ENCODE measurements at places on chromosomes 5 and 9. TPM values are rescaled to one million over a fixed set of nuclear protein-coding genes. Genes with fewer than 3 reads are reported as not detected.
A peak's percentile ranks its signal among the peaks of the same experiment; 100 is the strongest.

Gene ECSCR
- total RNA-seq: 0.63 TPM

Gene PCDHGC4
- total RNA-seq: not detected

GRCh38 chr9:108787690-108788048 is 68.1 kb downstream of the ACTL7B start:
- DNase-seq: no peak

GRCh38 chr5:142640316-142641005 is 45.4 kb downstream of the FGF1 start:
- no peak for DNase-seq

DNA sequence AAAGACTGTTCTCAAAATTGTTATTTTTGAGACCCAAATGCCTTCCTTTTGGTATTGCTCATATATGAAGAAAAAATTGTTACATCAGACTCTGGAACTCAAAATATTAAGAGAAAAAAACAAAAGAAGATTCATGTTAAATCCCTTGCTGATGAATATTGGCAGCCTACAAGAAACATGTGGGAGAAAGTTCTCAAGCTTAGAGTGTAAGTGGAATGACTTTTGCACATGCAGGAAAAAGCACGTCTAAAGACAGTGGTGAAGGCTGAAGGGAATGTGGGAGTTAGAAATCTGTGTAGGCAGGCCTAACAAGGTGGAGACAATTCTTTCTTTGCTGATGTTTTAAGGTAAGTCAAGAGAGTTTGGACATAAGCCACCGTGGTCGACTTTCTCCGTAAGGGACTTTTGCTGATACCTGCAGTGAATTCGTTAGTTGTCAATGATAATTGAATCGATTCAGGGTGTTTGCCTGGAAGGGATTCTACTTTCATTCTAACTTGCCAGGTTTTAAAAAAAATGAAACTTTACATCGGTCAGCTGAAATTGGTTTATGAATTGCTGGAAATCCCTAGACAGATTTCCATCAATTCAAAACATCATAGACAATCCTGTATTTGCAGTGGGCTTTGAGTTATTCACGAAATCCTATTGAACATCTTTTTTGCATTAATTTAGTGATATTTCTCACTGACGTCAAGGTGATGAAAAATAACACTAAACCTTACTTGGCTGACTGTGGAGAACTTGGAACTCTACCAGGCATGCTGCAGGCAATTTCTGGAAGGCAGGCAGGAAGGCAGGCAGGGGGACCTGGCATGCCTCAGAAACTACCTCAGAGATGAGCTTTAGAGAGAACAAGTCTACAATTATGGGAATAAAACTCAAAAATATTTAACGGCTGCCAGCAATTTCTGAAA is 359.1 kb upstream of the ADAMTSL1 start:
- no peak for DNase-seq

Gene PHF24
- not detected for total RNA-seq

GRCh38 chr5:154286557-154286956 is 96.0 kb downstream of the GALNT10 start:
- no peak for DNase-seq

GRCh38 chr5:78644741-78645300 is 3.8 kb downstream of the LHFPL2 start:
- no peak for DNase-seq

DNA sequence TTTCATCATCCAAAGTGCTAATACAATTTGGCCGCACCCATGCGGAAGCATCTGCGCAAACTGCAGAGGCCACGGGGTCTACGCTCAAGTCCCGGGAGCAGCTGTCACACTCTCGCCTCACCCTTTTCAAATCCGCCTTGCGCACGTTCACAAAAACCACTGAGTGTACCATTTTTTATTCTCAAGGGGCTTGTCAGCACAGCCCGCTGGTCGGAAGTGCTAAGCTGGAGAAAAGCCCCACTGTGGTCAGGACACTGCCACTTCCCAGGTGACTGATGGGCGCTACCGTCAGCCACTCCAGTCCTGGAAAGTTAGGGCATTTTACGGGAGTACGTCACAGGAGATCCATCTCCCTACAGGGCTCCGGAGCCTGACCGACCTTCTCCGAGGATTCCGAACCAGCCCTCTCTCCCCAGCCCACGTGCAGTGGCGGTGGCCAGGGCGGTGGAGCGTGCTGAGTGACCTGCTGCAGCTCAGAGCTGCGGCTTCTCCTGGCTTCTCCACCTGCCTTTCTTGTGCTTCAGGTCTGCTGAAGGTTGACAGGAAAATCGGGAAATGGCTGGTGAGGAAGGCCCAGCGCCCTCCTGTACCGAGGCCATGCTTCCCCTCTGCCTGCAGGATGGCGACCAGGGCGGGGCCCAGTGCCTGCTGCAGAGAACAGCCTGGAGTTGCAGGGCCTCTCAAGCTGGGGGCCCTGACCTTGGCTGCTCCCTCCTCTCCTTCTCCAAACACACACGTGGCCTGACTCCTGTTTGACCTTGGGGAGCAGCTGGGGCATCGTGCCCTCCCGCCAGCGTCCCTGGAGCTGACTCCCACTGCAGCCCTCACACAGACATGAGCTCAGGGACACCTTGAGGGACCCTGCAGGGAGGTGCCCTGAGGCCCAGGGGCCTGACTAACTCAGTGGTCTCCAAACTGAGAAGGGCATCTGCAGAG is 14.3 kb downstream of the RASGEF1C start:
- no peak for DNase-seq

DNA sequence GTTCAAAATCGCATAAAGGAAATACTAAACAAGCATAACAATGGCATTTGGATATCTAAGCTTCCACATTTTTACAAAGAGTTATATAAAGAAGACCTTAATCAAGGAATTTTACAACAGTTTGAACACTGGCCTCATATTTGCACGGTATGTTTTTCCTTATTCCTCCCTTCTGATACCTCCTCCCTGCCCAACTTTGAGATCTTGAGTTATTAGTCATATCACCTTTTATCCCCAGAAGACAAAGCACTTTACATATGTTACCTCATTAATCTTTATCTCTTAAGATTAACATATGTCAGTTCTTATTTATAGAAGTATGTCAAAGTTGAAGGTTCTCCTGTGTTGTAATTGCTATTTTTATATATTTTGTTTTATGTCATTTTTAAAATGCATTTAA is 29.8 kb downstream of the TDRD7 start:
- no peak for DNase-seq

DNA sequence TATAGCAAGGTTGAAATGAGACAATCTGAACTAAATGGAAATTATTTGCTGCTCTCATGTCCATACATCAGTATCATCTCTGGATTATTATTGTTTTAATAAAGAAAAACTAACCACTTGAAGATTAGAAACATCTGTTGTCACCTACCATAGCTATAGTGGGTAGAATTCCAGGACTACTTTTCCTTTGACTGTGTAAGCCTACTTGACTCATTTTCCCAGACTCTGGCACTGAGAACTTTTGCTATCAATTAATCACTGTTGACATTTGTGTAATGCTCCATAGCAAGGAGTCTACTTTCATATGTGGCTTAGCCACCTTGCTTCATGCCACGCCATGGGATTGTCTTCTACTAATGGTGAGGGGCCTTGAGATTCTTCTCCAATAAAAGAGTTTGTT is 59.9 kb upstream of the ARRDC3 start:
- DNase-seq: no peak

Gene NEUROG1
- not detected for total RNA-seq

DNA sequence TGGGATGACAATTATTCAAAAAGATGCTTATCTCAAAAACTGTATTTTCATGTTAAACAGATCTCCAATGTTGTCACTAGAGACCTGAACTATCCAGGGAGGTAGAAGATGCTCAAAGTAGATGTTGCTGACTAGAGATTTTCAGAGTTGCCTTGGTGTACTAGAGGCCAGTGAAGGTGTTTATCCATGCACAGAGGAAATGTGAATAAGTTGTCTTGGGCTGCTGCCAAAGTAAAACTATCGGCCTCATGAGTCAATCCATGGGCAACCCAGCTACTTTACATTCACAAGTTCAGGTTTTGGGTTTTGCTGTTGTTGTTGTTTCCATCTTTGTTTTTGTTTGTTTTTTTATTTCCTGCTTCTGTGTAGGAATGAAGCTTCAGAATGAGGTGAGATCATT is 141.1 kb upstream of the RANBP3L start:
- peak; percentile 52 for DNase-seq

DNA sequence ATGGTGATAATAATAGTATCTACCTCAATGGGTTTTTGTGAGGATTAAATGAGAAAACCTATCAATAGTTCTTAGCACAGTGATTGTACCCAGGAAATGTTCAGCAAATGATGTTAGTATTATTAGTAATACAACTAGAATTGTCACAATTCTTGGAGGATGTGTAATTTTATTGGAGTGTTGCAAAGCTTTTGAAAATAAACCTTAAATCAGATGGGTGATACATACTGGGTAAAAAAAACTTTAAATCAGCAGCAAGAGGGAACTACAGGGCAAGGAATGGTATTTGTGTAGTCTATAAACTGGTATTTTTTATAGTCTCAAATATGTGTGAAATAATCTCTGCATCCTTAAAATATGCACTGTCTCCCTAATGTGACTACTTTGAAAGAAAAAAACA is 371.6 kb downstream of the PIK3R1 start:
- DNase-seq: no peak

DNA sequence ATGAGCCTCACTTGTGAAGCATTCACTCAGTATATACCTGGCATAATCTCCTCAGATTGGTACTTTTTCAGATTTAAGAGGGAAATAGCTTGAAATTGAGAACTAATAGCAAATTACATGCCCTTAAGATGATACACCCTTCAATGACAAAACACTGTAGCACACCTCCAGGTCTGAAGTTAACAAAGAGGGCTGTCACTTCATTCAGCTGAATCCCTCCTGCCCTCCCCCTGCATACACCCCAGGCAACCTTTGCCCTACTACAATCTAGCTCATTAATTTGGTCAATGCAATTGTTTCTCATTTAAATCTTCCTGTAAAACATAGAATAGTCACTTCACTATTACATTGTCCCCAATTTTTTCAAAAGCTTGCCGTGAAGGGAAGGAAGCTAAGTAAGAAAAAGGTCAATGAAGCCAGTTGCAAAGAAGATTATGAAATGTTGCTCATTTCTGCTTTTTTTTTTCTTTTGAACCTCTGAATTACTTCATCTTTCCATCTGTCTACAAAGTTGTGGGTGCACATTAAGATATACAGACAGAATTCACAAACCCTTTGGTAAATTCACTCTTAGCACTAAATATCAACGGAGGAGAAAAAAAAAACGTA is 294.8 kb upstream of the PTGER4 start:
- no peak for DNase-seq

Gene PCA3
- total RNA-seq: not detected

DNA sequence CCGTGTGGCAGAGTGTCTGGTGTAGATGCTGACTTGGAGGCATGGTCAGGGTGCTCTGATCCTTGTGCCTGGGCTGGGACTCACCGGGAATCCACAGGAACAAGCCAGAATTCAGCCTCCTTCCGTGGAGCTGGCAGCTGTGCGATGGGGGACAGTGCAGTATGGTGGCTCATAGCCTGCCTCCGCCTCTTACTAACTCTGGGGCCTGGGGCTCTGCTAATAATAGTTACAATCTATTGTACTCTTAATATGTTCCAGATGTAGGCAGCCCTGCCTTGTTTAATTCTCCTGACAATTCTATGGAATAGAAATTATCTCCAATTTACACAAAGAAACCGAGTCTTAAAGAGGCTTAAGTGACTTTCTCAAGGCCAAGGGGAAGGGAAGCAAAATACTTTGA is 77.6 kb downstream of the PCDH1 start:
- DNase-seq: no peak

- no peak for DNase-seq
Observed at GRCh38 chr5:89930591-89931392, 478.8 kb downstream of the CETN3 start.

DNA sequence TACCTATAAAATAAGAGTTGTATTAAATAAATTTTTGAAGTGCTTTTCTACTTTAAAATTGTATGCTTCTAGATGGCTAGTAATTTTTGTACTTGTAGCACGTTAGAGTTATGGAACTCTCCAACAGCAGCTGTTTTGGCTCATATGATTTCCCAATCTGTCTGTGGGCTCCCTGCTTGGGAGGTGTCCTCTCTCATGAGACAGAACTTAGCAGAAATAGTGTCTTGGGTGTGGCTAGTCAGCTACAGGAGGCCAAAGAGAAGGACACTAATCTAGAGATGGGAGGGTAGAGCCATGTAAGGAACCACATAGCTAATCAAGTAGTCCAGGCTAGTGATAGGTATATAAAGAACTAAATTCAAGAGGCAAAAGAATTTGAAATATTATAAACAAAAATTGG is 78.4 kb upstream of the DAB2 start:
- no peak for DNase-seq

Gene SLC6A3
- not detected for total RNA-seq

Gene SLIT3
- 6.3 TPM for total RNA-seq

Gene PLAC8L1
- total RNA-seq: not detected

Gene NDST1
- total RNA-seq: 142 TPM

Gene GCNT1
- 4.8 TPM for total RNA-seq

Gene C9orf153
- not detected for total RNA-seq

DNA sequence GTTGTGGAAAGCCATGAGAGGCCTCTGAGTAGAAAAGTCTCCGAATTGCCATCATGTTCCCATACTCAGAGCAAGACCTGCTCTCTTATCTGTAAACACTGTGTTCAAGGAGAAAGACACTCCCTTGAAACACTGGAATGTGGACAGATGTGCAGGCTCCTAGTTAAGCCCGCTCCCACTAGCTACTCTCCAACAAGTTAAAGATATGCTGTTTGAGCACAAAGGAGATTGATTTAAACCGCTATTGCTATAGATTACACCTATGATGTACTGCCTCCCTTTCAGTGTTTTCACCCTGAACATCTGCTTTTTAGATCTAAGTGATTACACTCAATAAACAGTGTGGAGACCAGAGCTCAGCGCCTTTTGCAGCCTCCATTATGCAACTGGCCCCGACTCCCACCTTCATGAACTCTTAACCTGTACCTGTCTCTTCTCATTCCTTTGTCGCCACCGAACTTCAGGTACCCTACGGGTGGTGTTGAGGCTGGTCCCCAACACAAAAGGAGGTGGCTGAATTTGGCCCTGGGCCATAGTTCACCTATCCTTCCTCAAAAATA is 47.5 kb downstream of the TMEM245 start:
- DNase-seq: no peak

- no peak for DNase-seq
Observed at GRCh38 chr9:72919246-72919945, 33.5 kb downstream of the ALDH1A1 start.

DNA sequence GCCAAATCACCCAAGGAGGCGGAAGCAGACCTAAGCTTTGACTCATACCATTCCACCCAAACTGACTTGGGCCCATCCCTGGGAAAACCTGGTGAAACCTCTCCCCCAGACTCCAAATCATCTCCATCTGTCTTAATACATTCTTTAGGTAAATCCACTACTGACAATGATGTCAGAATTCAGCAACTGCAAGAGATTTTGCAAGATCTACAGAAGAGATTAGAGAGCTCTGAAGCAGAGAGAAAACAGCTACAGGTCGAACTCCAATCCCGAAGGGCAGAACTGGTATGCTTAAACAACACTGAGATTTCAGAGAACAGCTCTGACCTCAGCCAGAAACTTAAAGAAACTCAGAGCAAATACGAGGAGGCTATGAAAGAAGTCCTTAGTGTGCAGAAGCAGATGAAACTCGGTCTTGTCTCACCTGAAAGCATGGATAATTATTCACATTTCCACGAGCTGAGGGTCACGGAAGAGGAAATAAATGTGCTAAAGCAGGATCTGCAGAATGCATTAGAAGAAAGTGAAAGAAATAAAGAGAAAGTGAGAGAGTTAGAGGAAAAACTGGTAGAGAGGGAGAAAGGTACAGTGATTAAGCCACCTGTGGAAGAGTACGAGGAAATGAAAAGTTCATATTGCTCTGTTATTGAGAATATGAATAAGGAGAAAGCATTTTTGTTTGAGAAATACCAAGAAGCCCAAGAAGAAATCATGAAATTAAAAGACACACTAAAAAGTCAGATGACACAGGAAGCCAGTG is 15.8 kb upstream of the TTC23L start:
- no peak for DNase-seq

Gene SPATA31E1
- not detected for total RNA-seq

Measured in MG63 (cell line).